Progenitor cell of endocrine pancreas (in vitro differentiated cells): ENCODE measurements at places on chromosomes 5 and 9.

DNA sequence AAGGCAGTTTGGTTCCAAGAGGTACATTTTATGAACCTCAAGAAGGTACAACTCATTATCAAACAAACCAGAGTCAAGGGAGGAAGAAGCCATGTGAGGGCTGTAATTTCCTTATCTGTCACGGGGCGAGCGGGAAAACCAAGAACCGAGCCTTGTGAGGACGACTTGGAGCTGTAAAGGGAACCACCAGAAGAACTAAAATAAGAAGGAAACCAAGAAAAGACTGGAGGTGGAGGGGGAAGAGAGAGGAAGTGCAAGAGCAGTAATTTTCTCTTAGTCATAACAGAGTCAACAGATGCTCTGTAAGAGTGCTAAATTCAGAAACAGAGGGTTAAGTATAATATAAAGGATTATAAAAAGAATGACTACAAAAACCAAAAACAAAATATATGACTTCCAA lies 127.1 kb downstream of the DIRAS2 start:
- no peak for DNase-seq

GRCh38 chr5:102715082-102715807 lies 39.9 kb upstream of the PAM start:
- no peak for DNase-seq

DNA sequence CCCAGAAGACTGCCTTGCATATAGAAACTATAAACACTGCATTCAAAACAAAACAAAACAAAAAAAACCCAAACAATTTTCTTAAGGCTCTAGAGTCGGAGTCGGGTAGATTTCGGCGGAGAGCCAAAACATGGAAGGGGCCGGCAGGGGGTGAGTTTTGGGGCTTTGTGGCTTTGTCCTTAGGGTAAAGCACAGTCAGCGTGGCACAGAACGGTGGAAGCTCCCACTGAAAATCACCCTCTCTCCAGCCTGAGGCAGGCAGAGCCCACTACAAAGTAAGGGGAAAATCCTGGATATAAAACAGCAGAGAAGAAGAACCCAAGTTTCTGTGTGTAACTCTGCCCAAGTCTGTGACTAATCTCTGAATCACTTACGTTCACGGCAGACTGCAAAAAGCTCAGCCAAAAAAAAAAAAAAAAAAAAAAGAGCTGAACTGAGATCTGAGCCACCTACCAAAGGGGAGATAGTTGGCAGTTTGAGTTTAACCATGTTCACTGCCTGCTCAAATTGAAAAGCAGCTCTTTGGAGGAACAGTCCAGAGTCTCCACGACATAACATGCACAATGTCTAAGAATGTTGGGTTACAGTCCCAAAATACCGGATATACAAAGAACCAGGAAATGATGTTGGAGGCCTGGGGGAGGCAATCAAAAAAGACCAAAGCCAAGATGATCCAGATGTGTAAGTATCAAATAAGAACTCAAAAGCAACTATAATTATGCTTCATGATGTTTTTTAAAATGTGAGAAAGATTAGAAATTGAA lies 26.6 kb upstream of the OR2K2 start:
- DNase-seq = no peak

DNA sequence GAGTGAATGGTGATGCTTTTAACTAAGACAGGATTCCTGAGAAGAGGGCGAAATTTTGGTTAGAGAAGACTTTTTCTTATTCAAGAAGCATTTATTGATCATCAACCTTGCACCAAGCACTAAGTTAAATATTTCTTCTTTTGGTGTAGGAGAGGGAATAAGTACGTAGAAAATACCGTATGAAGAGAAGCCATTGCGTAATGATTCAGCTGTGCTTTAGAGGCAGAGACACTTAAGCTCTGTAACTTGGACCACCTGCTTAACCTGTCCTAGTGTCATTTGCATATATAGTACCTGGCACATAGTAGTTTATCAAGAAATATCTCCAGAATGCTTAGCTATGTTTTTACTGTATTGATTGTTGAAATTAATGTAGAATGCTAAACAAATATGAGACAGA lies 430.9 kb upstream of the ZNF608 start:
- no peak for DNase-seq

DNA sequence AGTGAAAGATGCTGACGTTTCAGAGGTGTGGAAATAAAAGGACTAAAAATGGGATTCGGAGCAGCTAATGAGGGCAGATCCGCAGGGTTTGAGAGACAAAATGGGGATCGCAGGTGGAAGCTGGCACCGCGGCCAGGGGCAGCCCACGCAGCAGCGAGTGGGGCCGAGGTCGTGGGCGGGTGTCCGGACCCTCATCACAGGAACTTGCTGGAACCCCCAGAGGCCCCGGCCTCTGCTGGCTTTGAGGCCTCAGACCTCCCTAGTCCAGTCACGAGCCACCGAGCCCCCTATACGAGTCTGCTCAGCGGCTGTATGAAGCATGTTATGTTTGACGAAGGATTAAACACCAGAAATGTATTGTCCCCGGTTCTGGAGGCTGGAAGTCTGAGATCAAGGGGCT lies 45.8 kb upstream of the FCN1 start:
- no peak for DNase-seq

DNA sequence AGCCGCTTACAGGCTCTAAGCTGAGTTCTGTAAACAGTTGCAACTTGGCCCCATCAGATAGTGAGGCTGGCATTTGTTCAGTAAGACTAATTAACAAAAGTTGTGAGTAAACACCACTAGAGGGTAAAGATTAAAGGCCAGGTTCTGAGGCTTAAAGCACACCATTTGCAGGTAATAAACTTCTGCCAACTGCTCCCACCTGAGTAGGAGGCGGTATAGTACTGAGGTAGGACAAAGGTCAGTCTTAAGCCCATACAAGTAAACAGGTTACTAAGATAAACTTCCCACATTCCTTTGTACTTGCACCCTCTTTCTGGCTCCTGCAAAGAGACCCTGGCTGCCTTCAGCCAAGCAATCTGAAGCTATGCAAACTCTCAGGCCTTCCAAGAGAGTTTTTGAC lies 419.6 kb downstream of the DNAH5 start:
- DNase-seq = no peak

DNA sequence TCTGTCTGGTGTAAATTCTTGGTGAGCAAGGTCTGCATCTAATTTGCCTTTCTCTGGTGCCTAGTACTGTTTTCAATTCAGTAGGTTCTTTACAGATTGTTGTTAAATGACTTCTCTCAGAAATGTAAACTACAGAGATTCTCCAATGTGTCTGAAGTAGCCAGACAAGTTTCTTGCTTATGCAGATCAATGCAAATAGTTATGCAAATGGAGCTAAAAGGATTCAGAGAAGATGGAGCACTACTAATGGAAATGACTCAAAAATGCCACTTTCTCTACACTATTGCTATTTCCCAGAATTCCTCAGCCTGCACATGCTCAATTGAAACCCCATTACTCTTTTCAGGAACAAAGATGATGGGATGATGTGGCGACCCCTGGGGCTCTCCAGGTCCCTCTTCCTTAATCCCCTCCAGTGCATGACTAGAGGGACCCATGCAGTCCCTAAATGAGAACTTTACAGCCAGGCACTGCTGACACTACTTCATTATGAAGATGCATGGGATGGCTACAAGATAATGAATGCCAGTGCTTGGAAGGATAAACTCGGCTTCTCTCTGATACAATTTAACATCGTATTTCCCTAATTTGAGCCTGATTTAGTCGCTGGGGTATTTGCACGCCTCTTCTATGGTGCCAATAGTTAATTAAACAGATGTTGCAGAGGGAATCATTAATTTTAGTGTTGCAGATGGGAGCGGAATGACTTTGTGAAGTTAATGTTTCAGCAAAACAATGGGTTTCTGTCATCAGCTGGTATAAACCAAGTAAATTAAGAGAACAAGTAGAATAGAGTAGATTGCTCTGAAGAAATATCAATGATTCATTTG lies 753.2 kb downstream of the TLR4 start:
- no peak for DNase-seq

- no peak for DNase-seq
Measured at GRCh38 chr9:24961762-24962161, 416.1 kb upstream of the IZUMO3 start.

DNA sequence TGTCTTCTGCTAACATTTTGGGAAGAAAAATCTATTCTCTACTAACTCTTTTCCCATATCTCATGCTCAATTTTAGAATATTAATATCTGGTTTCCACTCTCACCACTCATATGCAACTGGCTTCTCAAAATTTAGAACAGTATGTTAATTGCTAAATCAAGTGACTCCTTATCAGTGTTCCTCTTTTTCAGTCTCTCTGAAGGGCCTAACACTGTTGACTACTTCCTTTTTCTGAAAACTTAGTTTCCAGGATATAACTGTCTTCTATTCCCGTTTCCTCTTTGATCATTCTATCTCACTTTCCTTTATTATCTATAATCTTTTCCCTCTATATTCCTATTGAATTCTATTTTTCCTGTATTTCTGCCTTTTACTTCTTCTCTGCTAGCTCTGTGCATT lies 1717.2 kb upstream of the C9orf72 start:
- no peak for DNase-seq

- no peak for DNase-seq
Measured at GRCh38 chr5:36373527-36374086, 71.9 kb upstream of the RANBP3L start.

- DNase-seq = no peak
Measured at GRCh38 chr5:33539212-33539611, 98.4 kb downstream of the TARS1 start.

GRCh38 chr9:136542241-136543040 lies 3.4 kb downstream of the NOTCH1 start:
- no peak for DNase-seq

GRCh38 chr5:138819081-138819480 lies 56.1 kb downstream of the LRRTM2 start:
- DNase-seq = no peak

DNA sequence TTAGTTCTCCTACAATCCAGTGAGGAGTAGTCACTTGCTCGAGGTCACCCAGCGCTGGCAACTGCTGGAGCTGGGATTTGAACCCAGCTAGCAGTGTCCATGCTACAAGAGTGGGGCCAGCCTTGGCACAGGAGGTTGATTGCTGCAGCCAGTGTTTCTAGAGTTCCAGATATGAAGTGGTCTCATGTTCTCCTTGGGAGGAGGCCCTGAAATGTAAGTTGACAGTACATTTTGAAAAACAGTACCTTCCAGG lies 802 bp downstream of the CCDC107 start:
- no peak for DNase-seq

DNA sequence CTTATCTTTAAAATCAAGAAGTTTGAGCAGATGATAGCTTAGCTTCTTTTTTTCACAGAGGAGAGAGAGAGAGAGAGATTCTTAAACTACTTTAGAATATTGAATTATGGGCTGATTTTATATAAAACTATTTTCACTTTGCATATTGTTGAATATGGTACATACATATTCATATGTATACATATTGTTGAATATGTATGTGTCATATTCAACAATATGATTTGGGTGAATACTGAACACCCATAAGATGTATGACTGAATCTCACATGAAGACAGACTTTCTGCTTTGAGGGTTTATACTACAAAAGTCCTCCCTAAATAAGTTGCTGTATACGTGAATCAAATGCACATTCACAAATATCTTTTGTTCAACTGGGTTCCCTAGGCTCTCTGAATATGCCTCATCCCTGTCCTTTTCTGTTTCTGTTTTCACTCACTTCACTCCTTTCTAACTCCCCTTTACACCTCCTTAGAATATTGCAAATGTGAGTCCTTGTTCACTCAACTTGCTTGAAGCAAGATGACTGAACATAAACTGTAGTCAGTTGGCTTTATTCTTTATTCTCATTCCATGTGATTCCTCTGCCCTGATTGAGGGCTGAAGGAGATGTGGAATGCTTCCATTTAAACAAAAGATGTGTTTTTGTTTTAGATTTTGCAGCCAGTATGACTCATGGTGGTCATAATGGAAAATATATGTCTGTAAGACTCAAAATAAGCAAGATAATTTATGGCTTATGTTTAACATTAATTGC lies 225.4 kb upstream of the DAB2 start:
- DNase-seq = no peak

DNA sequence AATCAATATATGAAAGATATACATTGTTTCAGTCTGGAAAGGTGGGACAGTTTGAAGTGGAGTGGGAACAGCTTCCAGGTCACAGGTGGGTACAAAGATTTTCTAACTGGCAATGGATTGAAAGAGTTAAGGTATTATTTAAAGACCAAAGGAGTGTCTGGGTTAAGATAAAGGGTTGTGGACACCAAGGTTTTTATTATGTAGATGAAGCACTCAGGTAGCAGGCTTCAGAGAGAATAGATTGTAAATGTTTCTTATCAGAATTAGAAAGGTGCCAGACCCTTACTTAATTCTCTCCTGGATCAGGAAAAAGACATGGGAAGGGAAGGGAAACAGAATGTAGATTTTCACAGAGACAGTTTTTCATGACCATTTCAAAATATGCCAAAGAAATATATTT lies 1174.8 kb downstream of the MAT2B start:
- no peak for DNase-seq

GRCh38 chr9:130692321-130692720 lies 1.3 kb upstream of the EXOSC2 start:
- peak; percentile 69 for DNase-seq

DNA sequence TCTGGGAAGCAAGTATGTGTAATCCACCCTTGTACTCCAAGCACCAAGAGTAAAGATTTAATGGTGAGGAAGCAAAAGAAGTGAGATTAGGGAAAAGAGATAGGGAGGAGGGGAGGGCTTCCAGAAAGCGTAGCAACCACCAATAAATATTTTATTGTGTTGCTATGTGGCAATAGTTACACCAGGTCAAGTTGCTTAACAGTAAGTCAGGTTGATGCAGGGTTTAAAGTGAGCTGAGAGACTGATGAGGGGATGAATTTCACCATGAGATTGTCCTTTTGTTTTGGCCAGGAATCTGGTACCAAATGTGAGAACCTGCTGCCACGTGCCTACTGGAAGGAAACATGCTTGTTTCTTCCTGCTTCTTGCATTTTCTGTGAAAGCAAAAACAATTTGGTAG lies 62.7 kb downstream of the PCSK5 start:
- no peak for DNase-seq

GRCh38 chr5:181052672-181053487 lies 12.8 kb downstream of the BTNL9 start:
- no peak for DNase-seq

DNA sequence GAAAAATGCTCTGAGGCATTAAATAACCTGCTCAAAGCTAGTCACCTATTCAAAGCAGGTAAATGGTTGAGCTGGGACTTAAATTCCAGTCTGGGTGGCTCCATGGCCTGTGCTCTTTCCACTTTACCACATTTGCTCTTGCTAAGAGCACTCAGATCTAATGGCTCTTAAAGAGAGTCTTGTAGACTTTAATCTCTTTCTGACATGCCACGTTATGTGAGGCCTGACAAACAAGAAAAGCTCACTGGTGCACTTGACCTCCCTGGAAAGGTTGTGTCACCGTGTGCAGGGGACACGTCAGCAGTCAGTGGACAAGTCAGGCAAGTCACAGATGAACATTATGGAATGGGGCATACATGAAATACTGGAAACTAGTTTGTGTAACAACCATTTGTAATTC lies 129.9 kb upstream of the RPS23 start:
- DNase-seq = no peak
